ENCODE measurements at places on chromosomes 6 and 20.

DNA sequence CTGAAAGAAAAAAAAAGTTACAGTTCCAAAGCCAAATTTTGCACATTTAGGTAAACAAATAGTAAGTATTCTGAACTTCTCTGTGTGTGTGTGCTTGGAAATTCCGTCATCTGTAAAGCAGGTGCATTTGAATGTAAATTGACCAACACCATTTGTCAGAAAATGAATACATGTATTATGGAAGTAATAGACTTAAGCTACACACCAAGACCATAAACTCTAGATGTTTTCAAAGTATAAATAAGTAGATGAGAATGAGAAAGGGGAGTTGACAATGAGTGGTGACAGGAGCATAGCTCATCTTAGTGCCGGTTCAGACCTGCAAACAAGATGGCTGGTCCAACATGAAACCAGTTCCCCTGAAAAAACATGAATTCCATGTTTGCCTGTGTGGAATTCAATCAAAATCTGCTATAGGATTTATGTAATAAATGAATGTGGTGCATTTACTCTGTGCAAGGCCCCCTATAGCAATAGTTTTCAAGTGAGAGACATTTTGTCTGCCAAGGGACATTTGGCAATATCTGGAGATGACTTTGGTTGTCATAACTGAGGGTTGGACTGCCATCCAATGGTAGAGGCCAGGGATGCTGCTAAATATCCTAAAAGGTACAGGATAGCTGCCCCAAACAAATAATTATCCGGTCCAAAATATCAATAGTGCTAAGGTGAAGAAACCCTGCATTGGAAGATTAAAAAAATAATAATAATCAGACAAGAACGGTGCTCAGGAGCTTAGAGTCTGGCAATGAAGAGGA lies 11.0 kb upstream of the FILIP1 start:
- DNase-seq = no peak

GRCh38 chr6:90459225-90459758 lies 127.6 kb downstream of the MAP3K7 start:
- DNase-seq = no peak

DNA sequence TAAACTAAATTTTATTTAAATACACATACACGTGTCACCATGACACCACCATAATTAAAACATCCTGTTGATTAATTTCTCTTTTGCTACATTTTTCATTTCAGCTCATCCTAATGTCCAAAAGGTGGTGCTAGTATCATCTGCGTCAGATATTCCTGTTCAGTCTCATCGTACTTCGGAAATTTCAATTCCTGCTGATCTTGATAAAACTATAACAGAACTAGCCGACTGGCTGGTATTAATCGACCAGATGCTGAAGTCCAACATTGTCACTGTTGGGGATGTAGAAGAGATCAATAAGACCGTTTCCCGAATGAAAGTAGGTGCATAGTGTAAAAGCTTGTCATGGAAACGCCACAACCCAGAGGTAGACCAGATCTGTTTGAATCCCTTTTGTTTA lies 263.4 kb downstream of the UTRN start:
- no peak for DNase-seq

DNA sequence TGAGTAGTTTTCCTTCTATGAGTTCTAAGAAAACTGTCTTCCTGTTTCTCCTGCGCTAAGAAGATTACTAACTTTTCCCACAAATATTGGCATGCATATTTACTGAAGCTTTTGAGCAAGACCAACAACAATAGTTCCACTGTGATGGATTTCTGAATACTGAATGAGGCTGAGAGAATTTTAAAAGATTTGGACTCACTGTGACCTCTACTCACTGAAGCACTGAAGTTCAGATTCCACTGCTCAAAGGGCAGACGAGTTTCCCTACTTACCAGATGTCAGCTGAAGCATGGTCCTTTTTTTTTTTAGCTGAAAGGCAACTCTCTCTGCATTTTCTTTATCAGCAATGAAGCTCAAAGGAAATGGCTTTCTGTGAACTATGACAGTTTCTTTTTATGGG lies 718.5 kb downstream of the RFPL4B start:
- DNase-seq = no peak

DNA sequence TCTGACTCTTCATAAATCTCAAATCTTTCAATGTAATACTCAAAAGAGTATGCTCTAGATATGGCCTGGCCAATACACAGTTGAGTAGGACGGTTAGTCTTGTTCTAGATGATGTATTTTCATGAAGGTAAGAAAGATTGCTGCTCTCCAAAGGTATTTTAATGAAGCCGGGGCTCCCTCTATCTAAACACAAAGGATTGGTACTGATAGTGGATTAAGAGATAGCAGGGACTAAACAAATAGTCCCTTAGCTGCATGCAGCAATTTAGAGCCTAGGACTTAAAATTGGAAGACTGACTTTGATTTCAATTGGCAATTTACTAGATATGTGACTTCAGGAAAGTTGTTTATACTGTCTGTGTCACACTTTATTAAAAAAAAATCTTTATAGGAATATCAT lies 31.4 kb upstream of the TENT5A start:
- no peak for DNase-seq

GRCh38 chr20:33437141-33437911 lies 6.2 kb downstream of the SNTA1 start:
- DNase-seq = no peak

DNA sequence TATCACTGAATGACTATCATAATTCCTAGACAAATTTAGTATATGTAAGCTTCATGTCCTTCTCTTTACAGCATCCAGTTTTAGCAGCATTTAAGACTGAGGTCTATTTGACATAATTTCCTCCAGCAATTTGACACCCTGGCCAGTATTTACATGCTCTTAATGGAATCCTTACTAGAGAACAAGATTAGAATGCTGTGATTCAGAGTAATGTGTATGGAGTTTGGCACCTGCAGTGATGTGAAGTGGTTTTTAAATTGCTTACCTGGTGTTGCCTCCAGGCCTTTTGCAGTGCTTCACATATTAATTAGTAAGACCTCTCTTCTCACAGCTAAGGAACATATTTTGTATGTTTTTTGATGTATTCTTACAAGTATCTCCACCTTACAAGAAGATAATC lies 9.8 kb downstream of the NKX2-4 start:
- no peak for DNase-seq

DNA sequence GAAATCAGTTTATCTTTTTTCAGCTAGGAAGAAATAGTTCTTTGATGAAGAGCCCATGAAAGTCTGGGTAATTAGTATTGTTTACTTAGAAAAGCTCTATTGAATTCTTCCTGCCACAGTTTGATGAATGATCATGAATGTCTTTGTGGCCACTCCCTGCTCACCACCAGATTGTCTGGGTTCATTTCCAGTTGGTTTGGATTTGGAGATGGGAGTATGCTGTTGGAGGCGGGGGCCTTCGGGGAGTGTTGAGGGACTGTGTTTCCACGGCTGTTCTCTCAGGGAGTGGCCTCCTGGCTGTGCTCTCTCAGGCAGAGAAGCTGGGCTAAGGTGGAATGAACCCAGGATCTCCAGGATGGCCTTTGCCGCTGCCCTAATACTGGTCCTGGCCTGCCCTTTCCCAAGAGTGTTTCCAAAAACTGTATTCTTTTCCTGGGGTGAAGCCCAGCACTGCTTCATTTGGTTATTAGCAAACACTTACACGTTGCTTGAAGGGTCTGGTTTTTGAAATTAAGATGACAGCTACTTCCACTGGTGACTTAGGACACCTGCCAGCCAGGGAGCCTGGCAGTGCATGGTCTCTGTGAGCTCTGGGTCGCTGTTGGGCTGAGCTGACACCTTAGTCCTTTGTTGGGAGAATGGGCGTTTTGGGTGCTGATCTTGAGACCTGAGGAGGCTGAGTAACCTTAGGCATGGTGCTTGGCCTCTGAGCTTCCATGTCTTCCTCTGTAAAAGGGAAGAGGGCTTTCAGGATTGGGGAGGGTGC lies 23.2 kb downstream of the PRPF6 start:
- DNase-seq = no peak

DNA sequence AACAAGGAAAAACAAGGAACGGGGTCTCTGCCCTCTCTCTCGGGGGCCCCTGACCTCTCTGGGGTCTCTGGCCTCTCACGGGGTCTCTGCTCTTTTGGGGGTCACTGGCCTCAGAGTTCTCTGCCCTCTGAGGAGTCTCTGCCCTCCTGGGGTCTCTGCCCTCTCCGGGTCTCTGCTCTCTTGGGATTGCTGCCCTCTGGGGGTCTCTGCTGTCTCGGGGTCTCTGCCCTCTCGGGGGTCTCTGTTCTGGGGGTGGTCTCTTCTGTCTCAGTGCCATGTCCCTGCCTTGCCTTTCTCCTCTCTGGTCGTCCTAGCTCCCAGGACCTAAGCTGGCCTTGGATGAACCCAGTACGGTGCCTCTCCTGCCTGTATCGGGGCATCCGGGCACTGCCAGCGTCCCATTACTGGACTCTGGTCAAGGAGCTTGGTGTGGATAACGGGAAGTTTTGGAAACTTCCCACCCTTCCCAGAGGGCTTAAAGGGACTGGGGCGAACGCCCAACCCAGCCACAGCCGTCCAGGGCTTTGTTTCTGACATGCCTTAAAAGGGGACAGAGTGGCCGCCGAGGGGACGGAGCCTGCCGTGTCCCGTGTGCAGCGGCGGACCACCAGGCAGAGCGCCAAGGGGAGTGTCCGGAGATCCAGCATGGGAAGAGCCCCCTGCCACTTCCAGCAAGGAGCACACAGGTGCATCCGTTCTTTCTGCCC lies 24.7 kb upstream of the MRGBP start:
- DNase-seq = no peak

- DNase-seq = no peak
Measured at GRCh38 chr20:7989379-7989778, 30.2 kb downstream of the TMX4 start.

- no peak for DNase-seq
Measured at GRCh38 chr6:11911538-11911937, 100.6 kb upstream of the HIVEP1 start.

DNA sequence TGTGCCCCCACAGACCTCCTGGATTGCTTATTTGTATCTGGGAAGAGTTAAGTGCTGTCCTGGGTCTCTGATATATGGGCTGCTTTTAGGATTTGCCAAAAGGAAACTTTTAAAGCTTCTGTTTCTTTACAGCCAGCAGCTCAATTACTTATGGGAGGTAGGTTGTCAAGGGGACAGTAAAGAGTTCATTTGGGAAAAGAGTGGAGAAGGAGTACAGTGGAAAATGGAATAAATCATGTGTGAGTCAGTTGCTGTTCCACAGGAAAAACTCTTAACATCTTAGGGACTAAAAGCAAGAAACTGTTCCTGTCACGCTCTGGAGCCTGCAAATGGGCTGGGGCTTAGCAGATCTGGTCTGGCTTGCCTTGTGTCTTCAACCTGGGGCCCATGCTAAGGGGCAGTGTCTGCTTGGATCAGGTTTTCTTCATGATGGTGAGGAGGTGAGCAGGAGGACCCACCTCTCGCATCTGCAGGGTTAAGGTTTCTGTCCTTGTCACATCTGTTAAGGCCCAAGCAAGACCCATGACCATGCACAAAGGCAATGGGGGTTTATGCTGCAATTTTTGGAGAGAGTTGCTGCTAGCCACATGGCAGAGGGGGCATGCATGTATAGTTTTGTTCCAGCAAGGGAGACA lies 8.7 kb upstream of the CST1 start:
- DNase-seq = no peak

GRCh38 chr6:38555606-38556005 lies 84.1 kb downstream of the BTBD9 start:
- no peak for DNase-seq

DNA sequence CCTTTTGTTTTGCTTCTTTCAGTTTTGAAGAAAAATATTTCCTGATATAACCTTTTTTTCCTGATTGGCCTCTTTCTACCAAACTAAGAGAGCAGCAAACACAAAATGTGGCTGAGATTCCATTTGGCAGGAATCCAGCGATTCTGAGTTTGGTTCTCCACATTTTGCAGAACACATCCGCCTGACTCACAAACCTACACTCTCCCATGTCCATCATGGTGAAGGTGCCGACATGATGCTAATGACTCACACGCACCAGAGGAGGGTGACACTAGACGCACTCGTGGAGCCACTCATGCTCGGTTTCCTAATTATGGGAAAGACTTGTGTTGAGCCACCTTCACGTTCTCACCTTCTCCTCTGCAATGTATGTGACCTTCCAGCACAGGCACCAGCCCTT lies 45.9 kb upstream of the DUSP22 start:
- no peak for DNase-seq

DNA sequence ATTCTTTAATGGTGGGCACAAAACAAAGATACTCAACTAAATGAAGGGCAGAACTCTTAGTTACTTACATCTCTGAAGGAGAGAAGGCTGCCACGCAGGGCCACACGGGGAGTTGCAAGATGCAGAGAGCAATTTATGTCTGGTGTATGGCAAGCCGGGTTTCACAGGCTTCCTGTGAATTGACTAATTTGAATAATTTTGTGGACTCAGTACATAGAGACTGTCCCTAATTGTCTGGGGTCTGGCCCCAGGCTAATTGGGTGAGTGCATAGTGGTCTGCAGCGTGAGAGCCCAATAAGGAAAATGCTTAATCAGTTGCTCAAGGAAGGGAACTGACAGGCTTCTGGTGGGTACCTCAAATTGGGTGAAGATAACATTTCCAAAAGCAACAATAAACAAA lies 205.7 kb downstream of the OTOR start:
- no peak for DNase-seq

DNA sequence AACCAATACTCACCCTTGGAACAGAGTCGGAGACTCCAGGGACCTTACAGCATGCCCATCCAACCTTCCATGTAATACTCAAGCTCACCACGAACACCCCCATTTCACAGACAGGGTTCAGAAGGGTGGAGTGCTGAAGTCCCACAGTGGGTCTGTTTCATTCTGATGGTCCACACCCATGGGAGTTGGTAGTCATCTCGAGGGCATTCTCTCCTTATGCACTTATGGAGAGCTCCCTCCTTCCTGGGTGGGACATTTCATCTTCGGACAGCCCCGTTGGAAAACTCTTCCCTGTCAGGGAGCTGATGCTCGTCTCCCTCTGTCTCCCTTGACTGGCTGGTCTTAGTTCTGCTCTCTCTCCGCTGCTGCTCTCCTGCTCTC lies 38.9 kb downstream of the COX4I2 start:
- DNase-seq = no peak

GRCh38 chr6:139768196-139768595 lies 393.7 kb upstream of the CITED2 start:
- DNase-seq = no peak

- no peak for DNase-seq
Measured at GRCh38 chr20:31608251-31608945, 3.3 kb downstream of the ID1 start.

GRCh38 chr20:57716901-57717300 lies 7.1 kb upstream of the PMEPA1 start:
- DNase-seq = no peak

DNA sequence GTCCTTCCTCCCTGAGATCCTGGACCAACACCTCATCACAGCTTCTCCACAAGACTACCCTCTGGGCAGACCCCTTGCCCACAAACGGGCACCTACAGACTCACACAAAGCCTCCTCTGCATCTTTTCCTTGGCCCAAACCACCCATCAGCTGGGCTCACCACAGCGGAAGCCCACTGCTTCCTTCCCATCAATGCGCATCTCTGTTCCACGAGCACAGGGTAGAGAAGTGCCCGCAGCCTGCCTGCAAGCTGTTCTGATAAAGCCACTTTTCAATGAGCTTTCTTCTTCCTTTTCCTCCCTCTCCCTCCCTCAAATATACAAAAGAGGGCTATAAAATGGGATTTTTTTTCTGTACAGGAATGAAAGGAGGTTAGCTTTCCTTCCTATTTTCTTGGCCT lies 111.2 kb downstream of the NFATC2 start:
- DNase-seq = no peak

All from activated T-cell treated with anti-CD3 and anti-CD28 coated beads for 4 hours (primary cell).